ENCODE measurements at places on chromosomes 2 and 18.

DNA sequence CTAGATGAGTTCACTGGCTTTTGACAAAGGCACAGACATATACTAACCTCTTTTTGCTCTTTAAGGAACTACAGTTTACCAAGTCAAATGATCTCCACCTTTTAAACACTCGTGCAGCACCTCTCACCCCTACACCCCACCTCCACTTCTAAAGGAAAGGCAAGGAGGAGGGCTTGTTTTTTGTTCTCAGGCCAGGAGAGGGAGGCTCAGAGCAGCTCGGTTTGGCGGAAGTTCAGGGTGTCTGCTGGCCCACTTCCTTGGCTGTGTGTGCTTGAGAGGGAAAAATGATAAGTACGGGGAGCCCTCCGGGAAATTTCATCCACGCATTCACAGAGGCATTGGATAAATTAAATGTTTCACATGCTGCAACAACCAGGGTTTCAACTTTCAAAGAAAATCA lies 667.9 kb downstream of the BCL11A start:
- no peak for DNase-seq

DNA sequence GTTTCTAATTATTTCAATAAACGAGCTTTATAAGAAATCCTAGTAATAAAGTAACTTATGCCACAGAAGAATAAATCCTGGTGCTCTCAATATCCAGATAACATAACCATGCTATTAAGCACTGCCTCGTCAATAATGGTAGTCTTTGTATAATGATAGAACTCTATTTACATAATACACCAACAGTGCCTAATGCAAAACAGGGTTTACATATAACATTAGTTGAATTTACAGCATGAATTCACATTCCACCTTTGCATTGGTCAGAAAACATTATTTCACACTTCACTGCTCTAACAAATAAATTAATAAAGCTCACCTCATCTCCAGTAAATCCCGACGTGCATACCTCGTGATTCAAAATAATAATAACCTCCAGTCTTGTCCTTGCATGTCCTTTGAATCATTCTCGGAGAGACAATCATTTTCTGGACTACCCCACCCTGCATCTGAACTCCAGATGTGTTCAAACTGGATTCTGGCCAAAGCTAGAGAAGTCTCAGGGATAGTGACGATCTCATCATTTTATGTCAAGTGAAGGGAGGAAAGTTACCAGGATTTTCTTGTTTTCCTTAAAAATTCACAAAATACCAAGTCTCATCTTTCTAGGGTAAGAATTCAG lies 189.2 kb downstream of the NCKAP5 start:
- DNase-seq = no peak

DNA sequence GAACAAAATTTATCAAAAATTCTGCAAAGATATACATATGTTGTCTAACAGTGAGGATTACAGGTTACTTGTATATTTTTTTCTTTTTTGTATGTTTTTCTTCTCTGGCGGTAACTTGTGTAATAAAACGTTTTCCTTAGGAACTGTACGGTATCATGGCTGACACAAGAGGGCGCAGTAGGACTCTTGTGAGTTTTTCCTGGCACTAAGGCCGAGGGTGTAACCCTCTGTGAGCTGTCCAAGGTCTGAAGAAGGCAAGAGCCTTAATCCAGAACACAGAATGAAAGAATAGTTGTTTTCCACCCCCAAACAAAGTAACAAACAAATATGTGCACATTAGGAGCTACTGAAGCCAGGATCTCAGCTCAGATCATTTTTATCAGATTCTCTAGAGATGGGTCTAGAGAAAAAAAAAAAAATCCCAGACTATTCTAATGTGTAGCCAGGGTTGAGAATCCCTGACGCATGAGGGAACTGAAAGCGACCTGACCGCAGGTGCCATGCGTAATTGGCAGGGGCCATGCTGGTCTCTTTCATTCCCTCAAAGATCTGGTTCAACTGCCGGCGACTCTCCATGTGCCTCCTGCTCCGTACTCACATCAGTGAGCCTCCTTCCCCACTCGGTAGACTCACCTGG lies 27.0 kb downstream of the TMEM200C start:
- no peak for DNase-seq

DNA sequence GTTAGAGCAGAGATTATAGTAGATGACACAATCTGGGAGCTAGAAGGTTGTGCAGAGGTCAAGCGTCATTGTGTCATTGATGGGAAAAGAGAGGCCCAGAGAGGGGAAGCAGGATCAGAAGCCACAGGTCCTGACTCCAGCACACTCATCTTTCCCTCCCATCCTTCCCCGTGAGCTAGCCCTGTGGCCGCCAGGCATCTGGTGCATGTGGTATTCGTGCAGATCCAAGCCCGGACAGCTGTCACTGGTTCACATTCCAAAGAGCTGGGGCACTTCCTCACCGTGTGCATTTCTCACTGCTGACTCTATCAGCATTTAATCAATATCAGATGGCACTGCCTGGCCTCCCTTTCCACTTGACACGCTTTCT lies 94.1 kb upstream of the THOC1 start:
- DNase-seq = no peak

DNA sequence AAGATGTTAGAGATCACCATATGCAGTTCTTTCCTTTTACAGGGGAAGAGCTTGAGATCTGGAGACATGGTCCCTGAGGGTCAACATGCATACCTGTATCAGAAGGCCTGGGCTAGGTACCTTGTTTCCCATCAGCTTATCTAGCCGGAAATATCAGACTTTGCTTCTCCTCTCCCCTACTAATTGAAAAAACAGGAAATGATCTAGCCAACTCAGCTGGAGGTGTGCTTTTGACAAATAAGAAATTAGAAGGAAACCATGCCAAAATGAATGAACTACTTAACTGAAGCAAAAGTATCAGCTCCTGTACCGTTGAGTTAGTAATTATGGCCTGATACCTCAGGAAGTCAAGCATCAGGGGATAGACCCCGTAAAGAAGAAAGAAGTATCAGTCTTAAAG lies 20.4 kb downstream of the PKP4 start:
- no peak for DNase-seq

GRCh38 chr18:58796220-58796619 lies 68.5 kb upstream of the ZNF532 start:
- DNase-seq = no peak

- DNase-seq = peak; percentile 66
These were observed 18.8 kb downstream of the KLHL41 start for GRCh38 chr2:169528271-169528701.

DNA sequence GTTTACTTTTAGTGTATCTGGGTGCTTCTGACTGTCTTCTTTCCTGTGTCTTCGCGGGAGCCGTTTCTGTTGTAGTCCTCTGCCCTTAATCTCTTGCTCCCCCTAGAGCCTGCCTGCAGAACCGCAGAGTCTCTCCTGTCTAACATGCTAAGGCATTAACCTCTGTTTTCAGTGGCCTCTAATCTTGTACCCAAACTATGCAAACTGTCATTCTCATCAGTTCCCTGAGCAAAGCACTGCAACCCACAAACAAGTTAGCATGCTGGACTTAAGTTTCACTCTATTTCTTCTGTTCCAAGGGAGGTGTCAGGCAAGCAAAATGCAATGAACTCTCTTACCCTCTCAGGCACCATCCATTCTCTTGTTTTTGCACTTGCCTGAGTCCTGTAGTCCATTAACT lies 138.4 kb downstream of the OTX1 start:
- DNase-seq = no peak

GRCh38 chr2:157899125-157899839 lies 23.2 kb upstream of the ACVR1 start:
- no peak for DNase-seq

DNA sequence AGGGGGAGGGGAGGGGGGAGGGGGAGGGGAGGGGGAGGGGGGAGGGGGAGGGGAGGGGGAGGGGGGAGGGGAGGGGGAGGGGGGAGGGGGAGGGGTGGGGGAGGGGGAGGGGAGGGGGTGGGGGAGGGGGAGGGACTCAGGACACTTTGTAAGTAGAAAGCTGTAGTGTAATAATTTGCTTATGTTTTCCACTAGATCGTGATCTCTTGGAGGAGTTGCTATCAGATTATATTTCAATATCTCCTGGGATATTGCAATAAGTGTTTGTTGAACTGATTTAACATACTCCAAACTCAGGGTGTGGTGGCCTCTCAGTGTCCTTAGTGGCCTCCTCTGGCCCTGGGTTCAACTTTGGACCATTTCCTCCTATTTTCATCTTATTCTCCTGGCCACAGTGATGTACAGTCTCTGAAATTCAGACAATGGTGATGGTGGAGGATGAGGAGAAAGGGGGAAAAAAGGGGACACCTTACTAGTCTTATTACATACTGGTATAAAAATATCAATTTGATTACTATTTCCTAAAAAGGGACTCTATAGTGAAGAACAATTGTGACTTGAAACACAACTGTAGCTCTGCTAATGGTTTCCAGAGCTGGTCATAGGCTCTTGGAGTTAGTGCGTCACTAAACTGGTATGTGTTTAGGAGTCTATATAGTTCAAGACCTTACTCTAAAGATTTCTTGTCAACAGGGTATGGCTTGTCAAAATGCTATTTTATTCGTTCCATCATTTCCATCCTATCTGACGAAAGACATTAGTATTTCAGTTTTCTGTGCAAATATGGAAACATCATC lies 89.6 kb downstream of the DDX1 start:
- DNase-seq = no peak

GRCh38 chr2:191878548-191879279 lies 31.8 kb upstream of the CAVIN2 start:
- DNase-seq = no peak

- no peak for DNase-seq
These were observed 58.2 kb upstream of the REG3G start for GRCh38 chr2:78967294-78967693.

DNA sequence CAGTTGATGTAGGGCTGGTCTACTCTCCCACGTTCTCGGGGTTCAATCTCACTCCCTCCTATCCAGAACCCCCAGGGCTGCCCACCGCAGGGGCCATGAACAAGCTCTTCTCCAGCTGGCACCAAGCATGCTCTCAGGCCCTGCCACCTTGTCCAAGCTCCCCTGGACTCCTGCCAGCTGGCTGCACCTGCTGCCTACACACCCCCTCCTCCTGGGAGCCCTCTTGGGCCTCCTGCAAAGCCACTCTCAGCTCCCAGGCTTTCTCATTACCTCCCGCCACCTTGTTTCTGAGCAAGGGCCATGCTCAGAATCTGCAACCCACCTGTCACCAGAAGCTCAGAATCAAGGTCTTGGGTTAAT lies 56.0 kb downstream of the HDAC4 start:
- no peak for DNase-seq

DNA sequence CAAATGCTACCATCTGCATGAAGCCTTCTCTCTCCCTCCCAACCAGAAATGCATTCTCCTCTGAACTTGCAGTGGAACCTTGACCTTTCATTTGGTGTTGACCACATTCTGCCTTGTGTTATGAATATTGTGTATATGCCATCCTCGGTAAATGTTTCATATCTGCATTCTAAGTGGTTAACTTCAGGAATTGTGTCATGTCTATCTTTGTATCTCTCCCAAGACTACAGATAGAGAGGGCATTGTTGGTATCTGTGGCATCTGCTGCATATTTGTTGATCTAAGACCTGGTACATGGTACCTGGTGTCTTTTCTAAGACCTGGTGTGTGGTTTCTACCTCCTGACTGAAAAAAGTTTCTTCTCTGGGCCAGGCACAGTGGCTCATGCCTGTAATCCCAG lies 34.0 kb downstream of the CASP10 start:
- no peak for DNase-seq

GRCh38 chr18:51621113-51621863 lies 423.8 kb upstream of the MEX3C start:
- DNase-seq = no peak

GRCh38 chr18:75129717-75130477 lies 79.0 kb downstream of the PTGR3 start:
- no peak for DNase-seq

DNA sequence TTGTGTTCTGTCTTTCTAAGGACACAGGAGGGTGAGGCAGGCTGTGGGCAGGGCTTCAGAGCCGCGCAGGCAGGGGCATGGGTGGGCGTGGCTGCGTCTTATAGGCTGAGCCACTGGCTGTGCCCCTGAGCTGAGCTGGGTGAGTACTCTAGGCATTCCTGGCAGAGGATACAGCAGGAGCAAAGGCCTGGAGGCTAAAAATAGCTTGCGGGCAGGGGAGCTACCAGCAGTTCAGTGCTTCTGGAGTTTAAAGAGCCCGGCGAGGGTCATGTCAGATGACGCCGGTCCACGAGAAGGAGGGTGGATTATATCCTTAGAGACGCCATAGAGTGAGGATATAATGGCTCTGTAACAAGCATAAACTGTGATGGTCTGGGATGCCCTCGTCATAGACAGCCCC lies 31.5 kb upstream of the PDIA6 start:
- DNase-seq = no peak

DNA sequence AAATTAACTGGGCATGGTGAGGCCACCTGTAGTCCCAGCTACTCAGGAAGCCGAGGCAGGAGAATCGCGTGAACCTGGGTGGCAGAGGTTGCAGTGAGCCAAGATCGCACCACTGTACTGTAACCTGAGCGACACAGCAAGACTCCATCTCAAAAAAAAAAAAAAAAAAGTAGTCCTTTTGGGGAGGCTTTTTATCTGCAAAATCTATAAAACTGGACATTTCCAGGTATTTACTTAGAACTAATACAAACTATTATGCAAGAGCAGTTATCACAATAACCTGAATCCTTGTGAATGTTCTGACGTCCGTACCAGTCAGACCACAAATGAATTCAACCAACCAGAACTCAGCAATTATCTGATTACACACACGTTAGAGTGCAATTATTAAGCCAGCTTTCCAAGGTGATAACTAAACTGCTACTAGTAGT lies 8.8 kb upstream of the RAPH1 start:
- no peak for DNase-seq

GRCh38 chr2:96102596-96103186 lies 13.7 kb downstream of the ADRA2B start:
- no peak for DNase-seq

GRCh38 chr2:108607706-108608301 lies 73.5 kb downstream of the LIMS1 start:
- no peak for DNase-seq

DNA sequence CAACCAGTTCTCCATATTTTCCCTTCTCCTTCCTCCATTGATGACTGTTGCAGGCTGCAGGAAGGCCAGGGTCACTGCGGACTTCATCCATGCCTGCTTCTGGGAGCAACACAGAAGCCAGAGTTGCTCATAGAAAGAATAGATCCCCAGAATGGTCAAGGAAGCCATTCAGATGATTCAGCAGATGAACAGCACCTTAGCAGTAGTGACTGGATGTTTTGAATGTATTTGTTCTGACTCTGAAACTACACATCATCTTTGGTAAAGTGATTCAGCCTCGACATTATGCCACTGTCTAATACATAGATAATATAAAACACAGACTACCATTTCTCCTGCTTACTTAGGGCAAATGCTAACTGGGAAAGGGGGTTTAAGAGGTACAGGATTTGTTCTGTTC lies 411.6 kb downstream of the RND3 start:
- no peak for DNase-seq

DNA sequence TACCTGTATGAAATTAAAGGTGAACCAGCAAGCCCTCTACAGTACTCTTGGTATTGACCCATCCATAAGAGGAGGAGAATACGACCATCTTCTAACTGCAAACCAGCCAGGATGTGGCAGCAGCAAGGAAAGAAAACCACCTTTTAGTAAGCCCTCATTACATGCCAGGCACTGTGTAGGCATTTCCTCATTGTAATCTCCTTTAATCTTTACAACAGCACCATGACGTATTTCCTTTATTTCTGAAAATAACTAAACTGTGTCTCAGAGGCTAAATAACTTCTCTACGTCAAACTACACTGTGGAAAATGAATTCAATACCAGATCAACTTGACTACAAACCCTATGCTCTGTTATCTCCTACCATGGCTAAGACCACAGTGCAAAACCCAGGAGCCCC lies 18.2 kb downstream of the WDR35 start:
- DNase-seq = no peak
